Muscle of arm (tissue), 14 donors: ENCODE measurements at places on chromosomes 13 and 19. TPM values are rescaled to one million over a fixed set of nuclear protein-coding genes. Genes with fewer than 3 reads are reported as not detected.

The C19orf73 gene
- 0.59 TPM for polyA plus RNA-seq

The IFNL1 gene
- polyA plus RNA-seq = not detected

The COQ8B gene
- polyA plus RNA-seq = 15.2 TPM

The C19orf81 gene
- polyA plus RNA-seq = not detected

The CTXN1 gene
- polyA plus RNA-seq = 5.7 TPM

- no peak for DNase-seq
Observed at GRCh38 chr19:35349614-35350521, 2.2 kb downstream of the FFAR1 start.

GRCh38 chr19:12913851-12914690 lies 5.0 kb downstream of the SYCE2 start:
- peak; percentile 29 for DNase-seq

- DNase-seq = no peak
Observed at GRCh38 chr19:55554741-55555152, 9.4 kb upstream of the SBK3 start.

DNA sequence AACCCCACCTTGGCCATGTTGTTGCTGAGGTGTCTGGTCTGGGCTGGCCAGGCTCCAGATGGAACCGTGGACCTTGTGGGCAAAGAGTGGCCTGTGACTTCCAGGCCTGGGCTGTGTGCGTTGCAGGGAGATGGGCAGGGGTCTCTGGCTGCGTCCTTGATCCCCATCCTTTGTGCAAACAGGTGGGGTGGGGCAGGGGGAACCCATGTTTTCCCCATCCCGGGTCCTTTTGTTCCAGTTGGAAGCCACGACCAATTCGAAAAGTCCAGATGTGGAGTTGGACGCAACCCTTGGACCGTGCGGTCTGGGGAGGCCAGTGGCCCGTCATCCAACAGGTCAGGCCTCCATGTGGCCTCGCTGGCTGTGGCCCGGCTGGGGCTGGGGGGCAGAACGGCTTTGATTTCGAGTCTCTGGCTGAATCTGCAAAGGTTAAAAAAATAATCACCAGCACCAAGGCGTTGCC lies 13.1 kb upstream of the COMP start:
- no peak for DNase-seq

DNA sequence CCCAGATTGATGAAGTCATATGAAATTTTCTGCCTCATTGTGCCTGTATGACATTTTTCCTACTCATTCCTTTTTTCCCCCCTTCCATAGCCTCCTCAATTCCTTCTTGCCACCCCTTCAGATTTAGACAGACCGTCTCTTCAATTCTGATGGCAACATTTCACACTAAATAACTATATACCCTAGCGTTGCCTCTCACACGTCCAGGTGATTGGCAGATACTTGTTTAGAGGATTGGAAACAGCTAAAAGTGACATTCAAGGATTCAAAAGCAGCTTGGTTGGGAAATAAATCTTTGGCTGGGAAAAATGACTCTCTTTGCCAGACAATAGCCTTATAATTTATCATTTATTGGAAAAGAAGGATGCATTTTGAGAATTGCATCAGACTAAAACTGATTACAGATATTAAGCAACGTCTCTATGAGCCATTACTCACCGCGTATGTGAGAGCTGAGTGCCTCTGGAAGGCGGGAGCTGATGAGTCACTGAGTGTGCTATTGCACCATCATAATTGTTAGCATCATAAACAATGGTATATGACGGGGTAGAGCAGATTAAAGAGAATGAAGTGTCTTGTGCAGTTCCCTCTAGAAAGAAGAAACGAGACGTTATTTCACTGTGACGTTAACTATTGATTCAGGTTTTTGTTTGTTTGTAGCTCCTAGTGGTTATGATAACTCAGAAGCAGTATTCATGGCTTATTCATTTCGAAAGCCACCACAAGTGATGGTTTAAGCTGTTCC lies 61.1 kb upstream of the FAM216B start:
- no peak for DNase-seq

GRCh38 chr13:85265296-85265695 lies 533.9 kb downstream of the SLITRK6 start:
- no peak for DNase-seq

DNA sequence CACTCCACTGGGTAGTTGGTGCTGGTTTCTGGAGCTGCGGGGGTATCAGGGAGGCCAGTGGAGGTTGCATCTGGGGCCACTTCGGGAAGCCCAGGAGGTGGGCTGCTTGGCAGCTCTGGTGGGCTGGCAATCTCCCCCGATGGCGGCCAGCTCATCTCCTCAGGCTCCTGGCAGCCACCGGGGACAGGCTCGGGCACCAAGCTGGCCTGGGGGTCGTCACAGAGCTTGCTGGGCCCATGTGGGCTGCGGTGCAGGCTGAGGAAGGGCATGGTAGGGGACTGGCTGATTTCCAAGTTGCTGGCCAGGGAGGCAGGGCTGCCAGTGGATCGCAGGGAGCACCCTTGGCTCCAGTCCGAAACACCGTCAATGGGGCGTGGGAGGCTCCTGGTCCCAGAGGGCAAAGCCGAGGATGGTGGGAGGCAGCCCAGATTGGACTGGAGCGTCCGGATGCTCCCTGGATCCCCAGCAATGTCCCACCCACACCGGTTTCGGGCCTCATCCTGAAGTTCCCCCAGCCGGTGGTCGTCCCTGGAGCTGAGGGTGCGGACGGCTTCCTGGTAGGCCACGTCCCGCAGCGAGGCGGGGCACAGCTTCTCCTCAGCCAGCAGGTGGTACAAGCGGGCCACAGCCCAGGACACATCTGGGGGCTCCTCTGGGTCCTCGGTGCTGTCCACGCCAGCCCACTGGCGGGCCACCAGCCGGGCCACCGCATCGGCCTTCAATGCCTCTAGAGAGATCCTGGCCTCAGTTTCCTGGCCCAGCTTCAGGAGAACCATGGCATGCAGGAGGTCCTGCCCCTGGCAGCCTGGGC lies 13.8 kb downstream of the TICAM1 start:
- no peak for DNase-seq

GRCh38 chr13:93603043-93603442 lies 376.4 kb downstream of the GPC6 start:
- no peak for DNase-seq
